ENCODE measurements at places on chromosomes 16 and 17.
A peak's percentile ranks its signal among the peaks of the same experiment; 100 is the strongest.

DNA sequence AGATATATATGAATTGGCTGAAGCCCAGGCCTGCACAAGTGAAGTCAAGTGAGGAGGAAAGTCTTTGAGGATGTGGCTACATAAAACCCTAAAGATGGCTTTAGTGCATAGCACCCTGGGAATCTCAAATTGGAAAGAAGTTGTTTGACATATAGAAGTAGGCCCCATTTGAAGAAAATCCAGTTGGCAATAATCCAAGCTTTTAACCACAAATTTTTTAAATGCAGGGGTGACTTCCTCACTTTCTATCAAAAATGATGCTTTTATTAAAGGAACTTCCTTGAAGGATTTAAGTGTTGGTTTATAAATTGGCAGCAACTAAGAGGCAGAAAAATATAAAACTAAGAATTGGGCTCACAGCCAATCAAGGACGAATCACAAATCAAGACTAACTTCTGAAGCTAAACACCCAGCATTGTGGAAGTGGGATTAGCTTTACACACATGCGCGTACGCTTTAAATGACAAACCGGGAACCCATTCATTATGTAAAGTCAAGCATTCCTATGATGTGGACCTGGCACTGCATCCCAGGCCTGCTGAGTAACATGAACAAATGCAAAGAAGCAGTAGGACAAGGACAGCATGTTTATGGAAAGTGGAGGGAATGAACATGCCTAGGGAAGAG, 63.3 kb downstream of the NOG start:
- no peak for DNase-seq

DNA sequence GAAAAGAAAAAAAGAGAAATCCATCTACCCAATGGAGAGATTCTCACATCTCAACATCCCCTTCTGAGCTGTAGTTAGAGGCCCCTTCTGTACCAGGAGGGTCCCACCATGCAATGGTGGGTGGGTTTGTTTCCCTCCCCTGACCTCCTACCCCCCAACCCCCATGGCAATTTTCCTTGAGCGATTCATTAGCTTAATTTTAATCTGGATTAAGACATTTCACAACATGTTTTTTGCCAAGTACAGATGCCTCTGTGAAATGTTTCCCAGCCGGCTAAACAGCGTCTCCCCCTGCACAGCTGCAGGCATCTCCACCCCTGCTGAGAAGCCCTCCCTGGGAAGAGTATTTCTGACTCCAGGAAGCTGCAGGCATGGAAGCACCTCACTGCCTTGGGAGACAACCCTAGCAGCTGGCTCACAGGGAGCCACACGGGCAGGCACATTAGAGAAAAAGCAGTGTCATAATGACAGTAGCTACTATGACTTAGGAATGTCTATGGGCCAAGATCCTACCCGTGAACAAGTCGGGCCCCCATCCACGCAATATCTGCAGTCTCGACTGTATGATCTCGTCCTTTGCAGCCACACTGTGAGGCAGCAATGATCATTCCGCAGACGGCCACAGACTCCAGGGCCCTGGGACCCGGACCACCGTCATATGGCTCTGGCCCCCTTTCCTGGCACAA, 117.3 kb downstream of the ADCY9 start:
- peak; percentile 7 for DNase-seq

DNA sequence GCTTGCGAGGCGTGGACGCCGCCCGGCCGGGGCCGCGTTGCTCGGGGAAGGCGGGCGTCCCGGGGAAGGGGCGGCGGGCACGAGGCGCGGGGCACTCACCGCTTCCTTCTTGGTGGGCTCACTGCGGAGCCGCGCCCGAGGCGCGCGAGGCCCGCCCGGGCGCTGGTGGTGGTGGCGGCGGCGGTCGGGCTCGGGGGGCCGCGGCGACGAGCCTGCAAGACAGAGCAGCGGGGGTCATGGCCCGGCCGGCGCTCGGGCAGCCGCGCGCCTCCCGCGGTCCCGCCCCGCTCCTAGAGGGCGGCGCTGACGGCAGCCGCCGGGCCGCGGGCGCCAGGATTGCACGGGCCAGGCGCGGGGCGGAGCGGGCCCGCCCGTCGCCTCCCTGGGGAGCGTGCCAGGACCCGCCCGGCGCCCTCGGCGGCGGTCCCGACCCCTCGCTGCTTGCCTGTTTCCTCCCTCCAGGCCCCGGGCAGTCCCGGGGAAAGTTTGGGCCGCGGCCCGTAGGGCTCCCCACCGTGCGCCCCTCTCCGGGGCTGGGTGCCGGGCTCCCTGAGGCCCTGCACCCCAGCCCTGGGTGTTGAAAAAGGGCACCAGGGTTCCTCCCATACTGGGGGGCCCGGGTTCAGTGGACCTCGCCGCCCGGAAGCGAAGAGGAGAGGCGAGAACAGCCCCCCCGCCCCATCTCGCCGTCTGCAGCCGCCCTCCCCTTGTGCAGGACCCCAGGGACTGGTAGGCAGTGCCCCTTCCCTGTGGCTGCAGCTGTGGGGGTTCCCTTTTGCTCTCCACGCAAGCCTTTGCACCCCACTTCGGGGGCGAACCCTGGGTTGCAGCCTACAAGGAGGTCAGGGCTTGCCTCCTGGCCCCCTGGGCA, at the start of gene C16orf74:
Gene C16orf74, minus strand, starts transcription at position 270 of the 871 bp plus-strand sequence. CDS start 15,879 bp downstream, outside the sequence.
- peak; percentile 20 for DNase-seq

DNA sequence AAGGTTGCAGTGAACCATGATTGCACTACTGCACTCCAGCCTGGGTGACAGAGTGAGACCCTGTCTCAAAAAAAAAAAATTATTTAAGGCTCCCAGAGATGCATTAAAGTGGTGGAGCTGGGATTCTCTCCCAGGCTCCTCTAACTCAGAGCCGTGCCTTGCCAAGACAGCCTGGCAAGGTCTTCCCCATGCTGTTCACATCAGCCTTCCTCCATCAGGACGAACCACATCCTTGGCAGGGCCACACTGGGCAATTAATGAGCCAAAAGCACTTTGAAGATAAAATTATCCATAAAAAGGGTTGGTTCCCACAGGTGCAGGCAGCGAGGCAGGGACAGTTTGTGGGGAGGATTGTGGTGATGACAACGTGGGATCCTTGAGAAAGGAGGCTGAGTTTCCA, 19.8 kb upstream of the BBS2 start:
- DNase-seq, result no peak

DNA sequence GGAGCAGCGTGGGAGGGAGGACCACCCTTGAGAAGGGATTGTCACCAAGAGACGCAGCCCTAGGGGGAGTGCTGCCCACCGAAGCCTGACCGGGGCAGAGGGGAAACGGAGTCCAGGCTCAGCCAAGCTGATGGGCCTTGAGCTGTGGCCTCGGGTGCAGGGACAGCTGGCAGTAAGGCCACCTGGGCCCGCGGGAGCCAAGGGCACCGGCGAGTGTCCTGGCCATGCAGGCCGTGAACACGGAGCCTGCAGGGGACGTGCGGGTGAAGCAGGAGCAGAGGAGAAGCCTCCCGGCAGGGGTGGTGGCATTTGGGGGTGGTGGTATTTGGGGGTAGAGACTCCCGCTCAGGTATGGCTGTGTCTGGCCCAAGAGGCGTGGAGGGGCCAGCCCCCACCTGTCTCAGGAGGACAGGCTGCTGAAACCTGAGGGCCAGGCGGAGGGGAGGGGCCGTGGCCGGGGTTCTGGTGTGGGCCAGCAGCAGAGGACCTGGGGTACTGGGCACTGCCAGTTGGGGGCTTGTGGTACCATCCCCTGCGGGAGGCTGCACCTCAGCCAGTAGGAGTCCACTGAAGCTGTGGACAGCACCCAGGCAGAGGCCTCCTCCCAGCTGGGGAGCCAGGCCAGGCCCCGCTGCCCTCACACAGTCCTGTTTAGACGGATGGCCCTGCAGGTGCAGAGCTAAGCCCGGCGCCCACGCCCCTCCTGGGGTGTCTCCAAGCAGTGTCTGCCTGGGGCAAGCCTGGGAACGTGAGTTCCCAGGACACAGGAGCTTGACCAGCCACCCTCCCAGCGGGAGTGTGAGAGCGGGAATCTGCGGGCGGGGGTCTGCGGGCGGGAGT, 4.5 kb downstream of the GNPTG start:
- no peak for DNase-seq

DNA sequence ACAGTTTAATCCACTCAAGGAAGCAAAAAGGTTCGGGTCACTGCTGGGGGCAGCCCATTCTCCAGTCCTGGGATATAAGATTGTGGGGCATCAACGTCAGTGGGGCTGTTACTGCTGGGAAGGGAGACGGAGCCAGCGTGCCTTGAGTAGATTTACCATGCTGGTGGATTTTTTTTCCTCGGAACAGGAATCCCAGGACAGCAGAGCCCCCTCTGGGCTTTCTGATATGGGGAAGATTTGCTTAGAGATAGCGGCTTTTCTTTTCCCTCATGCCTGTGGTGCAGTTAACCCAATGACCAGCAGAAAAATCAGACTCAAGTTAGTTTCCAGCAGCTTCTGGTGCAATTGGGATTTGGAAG, 35.4 kb downstream of the WSCD1 start:
- DNase-seq, result no peak

DNA sequence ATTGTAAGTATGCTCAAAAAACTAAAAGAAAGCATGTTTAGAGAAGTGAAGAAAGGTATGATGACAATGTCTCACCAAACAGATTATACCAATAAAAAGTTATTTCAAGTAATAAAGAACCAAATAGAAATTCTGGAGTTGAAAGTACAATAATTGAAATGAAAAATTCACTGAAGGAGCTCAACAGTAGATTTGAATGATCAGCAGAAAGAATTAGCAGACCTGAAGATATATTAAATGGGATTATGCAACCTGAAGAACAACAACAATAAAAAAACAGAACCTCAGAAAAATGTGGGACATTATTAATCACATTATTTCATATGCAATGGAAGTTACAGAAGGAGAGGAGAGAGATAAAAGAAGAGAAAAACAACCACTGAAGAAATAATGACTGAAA, 57.6 kb downstream of the ABCA8 start:
- DNase-seq, result no peak

GRCh38 chr16:12538667-12539091, 265.0 kb downstream of the CPPED1 start:
- peak; percentile 90 for DNase-seq

DNA sequence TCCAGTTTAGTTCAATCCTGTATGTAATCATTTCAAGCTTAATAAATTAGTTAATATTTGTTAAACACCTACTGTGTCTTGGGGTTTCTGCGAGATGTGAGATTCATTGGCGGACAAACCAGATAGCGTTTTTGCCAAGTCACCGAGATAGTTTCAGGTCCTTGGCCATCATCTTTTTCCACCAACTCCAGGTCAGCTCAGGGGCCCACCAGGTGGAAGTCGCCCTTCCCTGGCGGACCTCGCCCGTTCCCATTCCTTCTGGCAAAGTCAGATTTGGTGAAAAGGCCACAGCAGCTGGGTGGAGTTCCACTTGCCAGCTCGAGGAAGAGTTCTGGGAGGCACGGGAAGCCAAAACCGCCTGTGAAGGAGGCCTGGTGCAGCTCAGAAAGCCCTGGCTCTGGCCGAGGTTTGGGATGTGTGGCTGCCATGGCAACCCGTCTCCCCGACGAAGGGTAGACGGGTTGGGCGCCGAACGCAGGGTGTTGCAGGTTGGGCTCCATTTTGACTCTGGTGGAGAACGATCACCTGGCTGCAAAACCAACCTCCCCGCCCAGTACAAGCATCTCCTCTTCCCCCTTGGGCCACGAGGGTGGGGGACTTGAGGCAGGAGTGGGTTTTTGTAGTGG, 39.5 kb downstream of the CMIP start:
- DNase-seq, result no peak

- peak; percentile 84 for DNase-seq
Measured at GRCh38 chr17:78960928-78961327, 18.8 kb downstream of the LGALS3BP start.

GRCh38 chr17:76262732-76263344, 2.3 kb upstream of the UBALD2 start:
- DNase-seq, result no peak

GRCh38 chr16:55333684-55334083, 9.7 kb downstream of the IRX6 start:
- DNase-seq, result no peak

- no peak for DNase-seq
Measured at GRCh38 chr16:11104168-11105037, 151.6 kb downstream of the SOCS1 start.

All from NCI-H1694 treated with DMSO at 0.1 percent for 48 hours (cell line).